GM10248 (cell line): ENCODE measurements at places on chromosomes 1 and 21.
A peak's percentile ranks its signal among the peaks of the same experiment; 100 is the strongest.

DNA sequence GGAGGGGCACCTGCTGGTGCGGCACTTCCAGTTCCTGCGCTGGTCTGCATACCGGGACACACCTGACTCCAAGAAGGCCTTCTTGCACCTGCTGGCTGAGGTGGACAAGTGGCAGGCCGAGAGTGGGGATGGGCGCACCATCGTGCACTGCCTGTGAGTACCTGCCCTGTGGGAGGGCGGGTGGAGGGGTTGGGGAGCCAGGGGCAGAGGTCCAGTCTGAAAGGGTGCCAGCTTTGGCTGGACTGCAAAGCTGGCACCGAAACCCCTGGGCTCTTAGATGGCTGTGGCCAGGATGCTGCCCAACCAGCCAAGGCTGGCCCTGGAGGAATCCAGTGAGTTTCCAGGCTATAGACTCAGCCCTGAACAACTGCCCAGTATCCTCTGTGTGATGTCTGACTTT, 87.3 kb downstream of the PTPRU start:
- no peak for DNase-seq

GRCh38 chr1:161885003-161885402, 118.9 kb downstream of the ATF6 start:
- DNase-seq, result no peak

GRCh38 chr1:163174524-163175437, 27.9 kb downstream of the RGS5 start:
- DNase-seq, result peak; percentile 40

GRCh38 chr1:89888480-89889322, 67.9 kb downstream of the LRRC8D start:
- DNase-seq, result no peak

GRCh38 chr1:35488336-35488735, 68.9 kb downstream of the KIAA0319L start:
- DNase-seq, result no peak
